Activated CD8-positive, alpha-beta memory T cell treated with anti-CD3 and anti-CD28 coated beads for 1 hour (primary cell): ENCODE measurements at places on chromosomes 13 and 19.

DNA sequence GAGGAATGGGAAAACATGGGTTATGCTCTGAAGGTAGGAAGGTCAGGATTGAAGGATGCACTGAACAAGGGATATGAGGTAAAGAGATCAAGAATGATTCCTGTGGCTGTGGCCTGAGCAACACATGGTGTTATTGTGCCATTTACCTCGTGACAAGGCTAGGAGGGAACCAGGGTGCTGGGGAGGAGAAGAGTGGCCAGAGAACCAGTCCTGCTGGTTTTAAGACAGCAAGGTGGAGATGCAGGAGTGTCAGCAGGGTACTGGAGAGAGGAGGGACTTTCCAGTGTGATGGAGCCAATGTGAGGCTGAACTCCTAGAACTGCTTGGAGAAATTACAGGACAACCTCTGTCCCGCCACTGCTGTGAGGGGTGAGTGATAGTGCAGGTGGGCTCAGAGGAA is 282.4 kb downstream of the MYO16 start:
- no peak for DNase-seq

- DNase-seq: no peak
Observed at GRCh38 chr13:33637978-33638743, 179.8 kb upstream of the RFC3 start.

DNA sequence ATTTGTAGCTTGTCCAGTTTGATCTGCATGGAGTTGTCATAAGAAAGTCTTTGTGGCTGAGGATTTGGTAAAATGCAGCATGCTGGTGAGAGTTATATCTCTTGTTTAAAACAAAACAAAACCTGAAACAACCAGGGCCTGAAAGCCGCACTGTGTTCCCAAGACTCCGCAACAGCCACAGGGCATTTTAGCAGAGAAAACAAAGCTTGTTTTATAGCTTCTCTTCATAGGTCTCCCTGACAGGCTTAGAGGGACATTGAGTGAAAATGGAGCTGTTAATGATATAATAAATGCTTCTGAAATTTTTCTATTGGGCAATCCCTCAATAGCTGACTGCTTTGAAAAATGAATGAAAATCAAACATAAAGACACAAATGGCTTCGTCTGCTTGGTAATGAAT is 148.7 kb upstream of the RNF113B start:
- DNase-seq: no peak

GRCh38 chr13:107438251-107438650 is 777.1 kb downstream of the LIG4 start:
- no peak for DNase-seq

DNA sequence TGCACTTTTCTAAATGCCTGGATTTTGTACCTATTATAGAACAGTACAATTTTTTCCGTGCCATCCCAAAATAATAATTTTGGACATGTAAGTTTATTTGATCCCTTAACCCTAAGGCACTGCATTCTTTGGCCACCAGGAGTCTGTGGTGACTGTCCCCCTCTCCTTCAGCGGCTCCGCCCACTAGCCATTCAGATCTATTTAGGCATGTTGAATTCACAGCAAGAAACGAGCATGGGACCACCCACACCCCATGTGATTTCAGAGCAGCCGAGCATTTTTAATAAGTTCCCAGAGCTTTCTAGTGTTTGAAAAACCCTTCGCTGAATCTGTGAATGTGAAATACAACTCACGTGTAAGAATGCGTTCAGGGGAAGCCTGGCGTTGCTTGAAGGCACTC is 567.5 kb downstream of the MYO16 start:
- DNase-seq: no peak
